ENCODE measurements at places on chromosomes 1 and 21. TPM values are rescaled to one million over a fixed set of nuclear protein-coding genes. Genes with fewer than 3 reads are reported as not detected.

GRCh38 chr1:226656601-226657277 lies 82.3 kb downstream of the ITPKB start:
- no peaks in the 10 kb centered on the region for H3K27me3 ChIP-seq
- peaks cover 73% of the 10 kb centered on the region for H3K4me1 ChIP-seq
- no peaks in the 10 kb centered on the region for H3K36me3 ChIP-seq
- peak overlapping the region; percentile 89 for H3K27ac ChIP-seq
- H3K4me3 ChIP-seq, result peak overlapping the region; percentile 42

DNA sequence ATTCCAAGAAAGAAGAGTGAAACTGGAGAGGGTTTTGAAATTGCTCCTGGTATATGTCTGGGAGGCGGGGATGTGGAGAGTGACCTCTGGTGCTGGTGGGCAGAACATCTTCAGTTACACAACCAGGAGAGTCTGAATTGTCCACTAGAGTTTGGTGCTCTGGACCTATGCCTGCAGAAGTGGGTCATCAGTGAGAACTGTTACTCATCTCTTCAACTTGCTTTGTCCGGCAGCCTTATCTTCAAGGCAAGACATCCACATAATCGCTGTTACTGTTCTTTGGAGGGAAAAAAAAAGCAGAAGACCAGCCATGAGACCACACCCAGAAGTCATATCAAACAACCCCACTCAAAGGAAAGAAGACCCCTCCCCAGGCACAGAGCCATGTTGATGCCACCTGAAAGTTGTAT lies 14.9 kb downstream of the SH2D1B start:
- no peak overlapping the region for H3K4me3 ChIP-seq
- no peaks in the 10 kb centered on the region for H3K36me3 ChIP-seq
- peak; percentile 38 for DNase-seq
- no peak overlapping the region for H3K27ac ChIP-seq
- H3K4me1 ChIP-seq, result peaks cover 13% of the 10 kb centered on the region
- peaks cover 49% of the 10 kb centered on the region for H3K27me3 ChIP-seq

DNA sequence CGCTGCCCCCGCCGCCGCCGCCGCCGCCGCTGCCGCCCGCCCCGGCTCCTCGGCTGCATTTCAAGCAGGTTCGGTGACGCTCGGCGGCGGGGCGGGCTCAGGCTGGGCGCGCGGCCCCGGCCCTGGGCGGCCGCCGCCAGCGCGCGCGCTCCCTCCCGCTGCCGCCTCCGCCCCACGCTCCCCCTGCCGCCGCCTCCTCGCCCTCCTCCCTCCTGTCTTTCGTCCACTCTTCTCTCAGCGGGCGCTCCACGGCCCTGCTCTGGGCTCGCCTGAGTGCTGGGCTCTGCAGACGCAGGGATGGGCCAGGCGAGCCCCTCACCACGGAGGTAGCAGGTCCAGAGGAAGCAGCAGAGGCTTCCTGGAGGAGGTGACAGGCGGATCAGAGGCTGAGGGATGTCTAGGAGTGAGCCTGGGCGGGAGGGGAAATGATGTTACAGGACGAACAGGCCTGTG lies at the start of gene LRP8:
LRP8 (minus strand) TSS at position 62 of the 453 bp plus-strand sequence. CDS start 158 bp downstream, outside the sequence.
- H3K27me3 ChIP-seq, result no peaks in the 10 kb centered on the region
- peak within 1 kb of the TSS; percentile 85 for H3K4me3 ChIP-seq
- H3K36me3 ChIP-seq, result no peaks in the 10 kb centered on the region

- H3K4me3 ChIP-seq, result no peak overlapping the region
- H3K27me3 ChIP-seq, result no peaks in the 10 kb centered on the region
- DNase-seq, result no peak
- H3K36me3 ChIP-seq, result no peaks in the 10 kb centered on the region
Measured at GRCh38 chr21:31414263-31415000, 70.4 kb upstream of the TIAM1 start.

GRCh38 chr1:88433556-88433955 lies 250.5 kb upstream of the PKN2 start:
- no peaks in the 10 kb centered on the region for H3K27me3 ChIP-seq
- H3K4me3 ChIP-seq, result no peak overlapping the region
- no peak for DNase-seq
- H3K27ac ChIP-seq, result no peak overlapping the region
- no peaks in the 10 kb centered on the region for H3K4me1 ChIP-seq
- no peaks in the 10 kb centered on the region for H3K36me3 ChIP-seq

DNA sequence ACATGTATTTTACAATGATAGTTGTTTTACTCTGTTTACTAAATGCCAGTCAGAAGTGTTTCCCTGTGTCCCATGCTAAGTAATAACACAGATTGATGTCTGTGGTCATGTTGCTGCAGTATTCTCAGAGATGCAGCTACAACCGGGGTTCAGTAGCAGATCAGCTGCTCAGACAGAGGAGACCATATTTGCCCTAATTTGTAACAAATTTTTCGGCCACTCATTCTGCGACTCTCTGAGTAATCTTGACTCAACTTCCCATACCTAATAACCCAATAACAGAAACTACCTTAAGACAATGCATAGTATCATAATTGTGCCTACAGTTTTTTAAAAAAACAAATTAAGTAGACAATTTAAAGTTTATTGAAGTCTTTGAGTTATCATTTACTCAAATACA lies 32.6 kb downstream of the NIBAN1 start:
- no peak overlapping the region for H3K27ac ChIP-seq
- peaks cover 2% of the 10 kb centered on the region for H3K4me1 ChIP-seq
- peaks cover 15% of the 10 kb centered on the region for H3K27me3 ChIP-seq
- no peak overlapping the region for H3K4me3 ChIP-seq
- no peaks in the 10 kb centered on the region for H3K36me3 ChIP-seq

GRCh38 chr21:15713412-15713811 lies 16.4 kb upstream of the USP25 start:
- no peaks in the 10 kb centered on the region for H3K27me3 ChIP-seq
- H3K36me3 ChIP-seq, result no peaks in the 10 kb centered on the region
- no peak overlapping the region for H3K27ac ChIP-seq
- peaks cover 7% of the 10 kb centered on the region for H3K4me1 ChIP-seq

DNA sequence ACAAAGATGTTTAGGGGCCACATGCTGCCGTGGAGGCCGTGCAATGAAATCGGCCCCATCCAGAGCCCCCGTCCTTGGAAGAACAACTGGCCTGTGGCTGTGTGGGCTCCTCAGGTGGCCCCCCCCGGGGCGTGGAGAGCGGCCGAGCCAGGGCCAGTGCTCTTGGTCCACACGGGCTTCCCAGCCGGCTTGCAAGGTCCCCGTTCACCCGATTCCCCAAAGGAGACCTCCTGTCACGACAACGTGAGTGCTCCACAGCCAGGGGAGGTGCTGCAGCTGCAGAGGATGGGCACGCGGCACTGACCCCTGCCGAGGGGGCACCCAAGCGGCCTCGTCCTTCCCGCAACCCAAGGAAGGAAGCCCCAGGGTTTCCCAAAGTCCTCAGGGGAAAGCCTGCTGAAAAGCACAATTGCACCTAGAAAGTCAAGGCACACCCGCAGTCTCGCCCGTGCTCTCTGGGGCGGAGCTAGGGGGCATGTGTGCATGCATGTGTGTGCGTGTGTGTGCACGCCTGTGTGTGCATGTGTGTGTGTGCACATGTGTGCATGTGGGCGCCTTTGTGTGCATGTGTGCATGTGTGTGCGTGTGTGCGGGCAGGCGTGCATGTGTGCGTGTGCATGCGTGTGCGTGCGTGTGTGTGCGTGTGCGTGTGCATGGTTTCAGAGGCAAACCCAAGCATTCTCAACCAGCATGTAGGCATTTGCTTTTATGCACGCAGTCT lies 48.2 kb downstream of the SLX9 start:
- H3K27ac ChIP-seq, result no peak overlapping the region
- H3K27me3 ChIP-seq, result no peaks in the 10 kb centered on the region
- H3K4me1 ChIP-seq, result peaks cover 26% of the 10 kb centered on the region
- H3K4me3 ChIP-seq, result no peak overlapping the region

DNA sequence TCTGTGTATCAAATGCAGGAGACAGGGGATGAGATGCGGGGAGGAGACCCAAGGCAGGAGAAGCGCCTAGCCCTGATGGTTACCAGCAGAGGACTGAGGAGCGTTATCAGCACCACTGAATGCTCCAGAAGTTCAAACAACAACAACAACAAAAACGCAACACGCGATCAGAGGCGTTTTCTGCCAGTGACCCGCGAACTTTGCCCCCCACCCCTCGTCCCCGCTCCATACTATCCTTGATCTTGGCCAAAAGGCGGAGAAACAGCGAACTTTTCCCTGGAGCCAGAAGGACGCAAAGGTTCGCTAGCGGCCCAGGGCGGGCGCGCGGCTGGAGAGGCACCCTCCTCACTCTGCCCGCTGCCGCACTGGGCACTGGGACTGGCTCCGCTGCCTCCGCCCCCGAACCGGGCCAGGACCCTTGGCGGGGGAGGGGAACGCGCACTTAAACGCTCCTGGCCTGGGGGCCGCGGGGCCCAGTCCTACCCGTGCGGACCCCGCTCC lies 699 bp downstream of the ECHDC2 start:
- H3K4me1 ChIP-seq, result peaks cover 5% of the 10 kb centered on the region
- no peaks in the 10 kb centered on the region for H3K36me3 ChIP-seq
- H3K27ac ChIP-seq, result no peak overlapping the region
- peak overlapping the region; percentile 70 for H3K4me3 ChIP-seq
- H3K27me3 ChIP-seq, result peaks cover 20% of the 10 kb centered on the region
- peak; percentile 84 for DNase-seq

DNA sequence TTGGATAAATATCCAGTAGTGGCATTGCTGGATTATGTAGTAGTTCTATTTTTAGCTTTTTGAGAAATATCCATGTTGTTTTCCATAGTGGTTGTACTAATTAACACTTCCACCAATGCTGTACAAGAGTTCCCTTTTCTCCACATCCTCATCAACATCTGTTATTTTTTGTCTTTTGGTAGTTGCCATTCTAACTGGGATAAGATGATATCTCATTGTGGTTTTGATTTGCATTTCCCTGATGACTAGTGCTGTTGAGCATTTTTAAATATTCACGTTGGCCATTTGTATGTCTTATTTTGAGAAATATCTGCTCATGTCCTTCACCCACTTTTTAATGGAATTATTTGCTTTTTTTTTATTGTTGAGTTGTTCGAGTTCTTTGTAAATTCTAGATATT lies 183.9 kb downstream of the PTPRU start:
- no peak for DNase-seq
- H3K4me3 ChIP-seq, result no peak overlapping the region
- H3K4me1 ChIP-seq, result no peaks in the 10 kb centered on the region
- no peak overlapping the region for H3K27ac ChIP-seq
- no peaks in the 10 kb centered on the region for H3K36me3 ChIP-seq

DNA sequence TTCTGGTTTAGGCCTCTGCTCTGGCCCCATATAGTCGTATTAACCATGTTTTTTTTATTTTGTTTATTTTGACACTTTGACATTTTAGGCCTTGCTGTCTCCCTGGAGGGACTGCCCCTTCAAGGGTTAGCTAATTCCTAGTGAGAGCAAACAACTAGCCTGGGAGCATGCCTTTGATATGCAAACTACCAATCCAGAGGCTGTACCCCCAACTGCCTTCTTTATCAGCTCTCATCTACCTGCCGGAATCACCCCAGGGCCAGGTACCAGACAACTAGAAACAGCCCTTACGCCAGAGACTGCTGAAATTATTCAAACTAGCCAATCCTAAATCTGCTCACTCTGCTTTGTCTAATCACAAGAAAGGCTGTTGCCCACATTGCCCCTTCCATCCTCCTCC lies 13.0 kb upstream of the ST6GALNAC5 start:
- no peak for DNase-seq
- no peaks in the 10 kb centered on the region for H3K4me1 ChIP-seq
- no peaks in the 10 kb centered on the region for H3K36me3 ChIP-seq
- no peak overlapping the region for H3K4me3 ChIP-seq

DNA sequence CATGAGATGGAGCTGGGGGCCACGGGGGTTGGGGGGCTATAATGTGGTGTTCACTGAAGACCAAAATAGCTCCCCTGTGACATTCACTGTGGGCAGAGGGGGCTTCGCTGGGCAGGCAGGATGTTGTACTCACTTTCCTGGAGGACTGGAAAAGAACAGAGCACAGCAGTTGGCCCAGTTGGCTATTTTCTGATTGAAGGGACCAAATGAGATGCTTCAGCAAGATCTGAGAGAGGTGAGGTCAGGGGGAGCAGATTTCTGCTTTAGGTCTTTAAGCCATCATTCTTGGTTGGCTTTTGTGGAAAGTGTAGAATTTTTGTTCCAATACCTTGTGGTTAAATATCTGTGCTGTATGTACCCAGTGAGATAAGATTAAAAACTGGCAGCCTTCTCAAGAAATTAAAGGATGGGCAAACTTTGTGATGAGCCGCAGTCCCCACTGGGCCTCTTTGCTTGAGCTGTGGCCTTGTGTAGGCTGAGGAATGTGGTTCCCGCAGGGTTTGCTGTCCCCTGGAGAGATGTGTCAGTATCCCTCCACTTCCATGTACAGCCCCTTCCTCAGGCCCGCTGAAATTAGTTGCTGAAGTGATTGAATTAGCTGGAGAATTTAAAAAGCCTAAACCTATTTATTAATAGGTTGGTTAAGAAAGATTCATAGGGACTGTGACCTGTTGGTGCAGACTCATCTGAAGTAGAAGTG lies 80.7 kb downstream of the ATP5PO start:
- H3K4me1 ChIP-seq, result peaks cover 17% of the 10 kb centered on the region
- H3K27me3 ChIP-seq, result no peaks in the 10 kb centered on the region
- H3K27ac ChIP-seq, result peak overlapping the region; percentile 61
- peaks cover 62% of the 10 kb centered on the region for H3K36me3 ChIP-seq
- H3K4me3 ChIP-seq, result no peak overlapping the region

DNA sequence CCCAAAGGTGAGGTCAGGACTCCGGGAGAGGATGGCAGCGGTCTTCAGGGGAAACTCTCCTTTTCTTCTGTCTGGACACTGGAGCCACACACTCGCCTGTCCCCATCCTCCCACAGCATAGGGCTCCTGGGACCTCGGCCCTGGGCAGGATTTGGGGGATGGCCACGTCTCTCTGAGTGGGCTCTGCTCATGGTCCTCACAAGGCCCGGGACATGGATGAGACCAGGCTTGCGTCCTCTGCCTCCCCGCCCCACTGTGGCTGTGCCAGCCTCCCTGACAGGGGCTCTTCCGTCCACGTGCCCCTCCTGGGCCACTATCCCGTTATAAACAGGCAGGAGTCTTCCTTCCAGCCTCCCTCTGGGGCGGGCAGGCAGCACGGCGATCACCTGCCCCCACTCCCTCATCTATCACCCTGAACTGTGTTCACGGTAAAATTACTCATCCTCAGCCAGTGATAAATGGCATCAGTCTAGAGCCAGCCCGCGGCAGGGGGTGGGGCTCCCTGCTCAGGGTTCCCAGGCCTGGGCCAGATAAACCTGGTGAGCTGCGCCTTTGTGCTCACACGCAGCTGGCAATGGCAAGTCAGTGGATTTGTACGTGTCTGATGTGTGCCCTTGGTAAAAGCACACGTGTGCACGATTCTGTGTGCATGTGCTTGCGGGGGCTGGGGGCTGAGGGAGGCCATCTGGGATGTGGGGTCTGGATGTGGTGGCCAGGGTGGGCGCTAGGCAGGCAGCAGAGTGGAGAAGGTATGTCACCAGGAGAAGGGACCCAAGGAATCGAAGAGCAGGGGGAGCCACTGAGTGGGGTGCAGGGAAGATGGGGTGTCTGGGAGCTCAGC lies 12.6 kb upstream of the SAMD11 start:
- no peaks in the 10 kb centered on the region for H3K36me3 ChIP-seq
- H3K27ac ChIP-seq, result no peak overlapping the region
- peaks cover 13% of the 10 kb centered on the region for H3K4me1 ChIP-seq
- peaks cover 20% of the 10 kb centered on the region for H3K27me3 ChIP-seq
- no peak for DNase-seq
- H3K4me3 ChIP-seq, result no peak overlapping the region

GRCh38 chr1:24142546-24143534 lies at the start of gene IL22RA1:
IL22RA1 (minus strand) TSS chr1:24143140; CDS start chr1:24143082, 58 bp downstream.
- no peaks in the 10 kb centered on the region for H3K4me1 ChIP-seq
- no peak for DNase-seq
- no peak within 1 kb of the TSS for H3K4me3 ChIP-seq
- no peak within 1 kb of the TSS for H3K27ac ChIP-seq

Gene RGS18
- total RNA-seq, result not detected

Gene ABCA4
- 6.6 TPM for total RNA-seq

Gene CFHR4
- not detected for total RNA-seq

Gene FNDC5
- 2.0 TPM for total RNA-seq

Measured in osteocyte (in vitro differentiated cells).